ENCODE measurements at places on chromosomes 5 and 9. TPM values are rescaled to one million over a fixed set of nuclear protein-coding genes. Genes with fewer than 3 reads are reported as not detected.

GRCh38 chr9:6134661-6135180 lies 80.9 kb upstream of the IL33 start:
- no peak for DNase-seq

- DNase-seq: no peak
Observed at GRCh38 chr9:112755016-112755427, 4.5 kb downstream of the SNX30 start.

TERT gene
- not detected for total RNA-seq

DNA sequence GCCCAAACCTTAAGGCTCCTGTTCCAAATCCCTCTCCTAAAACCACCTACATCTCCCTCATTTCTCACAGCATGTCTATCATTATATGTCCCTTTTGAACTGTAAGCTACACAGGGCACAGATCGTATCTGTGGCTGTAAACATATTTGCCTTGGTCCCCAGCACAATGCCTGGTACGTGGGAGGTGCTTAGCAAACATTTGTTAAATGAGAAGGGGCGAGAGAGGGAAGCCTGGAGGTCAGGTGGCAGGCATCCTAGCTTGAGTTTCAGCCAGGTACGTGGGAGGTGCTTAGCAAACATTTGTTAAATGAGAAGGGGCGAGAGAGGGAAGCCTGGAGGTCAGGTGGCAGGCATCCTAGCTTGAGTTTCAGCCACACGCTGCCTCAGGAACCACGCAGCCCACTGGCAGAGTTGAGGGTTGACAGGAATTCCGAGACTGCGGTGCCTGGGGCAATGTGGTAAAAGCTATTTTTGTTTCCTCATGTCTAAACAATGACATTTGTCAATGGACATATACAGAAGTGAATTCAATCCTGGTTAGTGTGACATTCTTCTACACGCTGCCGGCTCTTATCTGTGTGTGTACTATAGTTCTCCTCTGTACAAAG lies 113.6 kb downstream of the EFNA5 start:
- DNase-seq: peak; percentile 44

DNA sequence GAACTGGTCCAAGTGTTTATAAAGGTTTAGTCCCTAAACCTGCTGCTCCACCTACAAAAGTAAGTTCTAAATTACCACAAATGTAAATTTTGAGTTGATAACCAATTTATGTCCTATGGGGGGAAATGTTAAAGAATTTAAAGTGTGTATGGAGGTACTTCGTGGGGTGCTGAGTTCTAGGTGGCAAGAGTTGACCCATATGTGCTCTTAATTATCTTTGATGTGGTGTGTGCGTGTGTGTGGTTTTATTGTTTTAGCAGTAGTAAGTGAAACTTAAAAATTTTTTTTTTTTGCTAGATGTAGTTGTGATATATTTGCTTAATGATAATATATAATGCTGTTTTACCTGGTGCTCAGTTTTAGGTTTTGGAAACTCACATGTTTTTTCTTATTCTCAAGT lies 72.6 kb downstream of the GPBP1 start:
- no peak for DNase-seq

- DNase-seq: no peak
Observed at GRCh38 chr9:122076117-122076516, 17.0 kb downstream of the TTLL11 start.

GRCh38 chr5:67897431-67897830 lies 318.1 kb upstream of the PIK3R1 start:
- DNase-seq: no peak

IL7R gene
- total RNA-seq: 47.6 TPM

GRCh38 chr9:18604767-18605730 lies 131.1 kb downstream of the ADAMTSL1 start:
- no peak for DNase-seq

GRCh38 chr9:27856054-27856453 lies 282.8 kb upstream of the C9orf72 start:
- DNase-seq: no peak

DNA sequence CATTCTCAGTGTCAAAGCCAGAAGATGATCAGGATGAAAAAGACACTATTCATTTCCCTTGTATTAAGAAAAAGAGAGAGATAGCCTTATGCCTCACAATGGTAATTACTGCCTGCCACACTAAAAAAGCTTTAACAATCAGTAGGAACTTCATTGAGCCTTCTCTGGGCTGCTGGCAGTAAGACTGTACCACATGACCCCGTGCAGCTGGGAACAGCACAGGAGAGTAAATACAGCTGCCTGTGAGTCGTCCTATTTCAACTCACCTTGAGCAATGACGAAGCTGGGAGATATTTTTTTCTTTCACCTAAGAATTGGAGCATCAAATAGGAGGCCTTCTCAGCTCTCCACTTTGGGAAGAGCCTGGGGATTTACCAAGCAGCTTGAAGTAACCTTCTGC lies 316.3 kb downstream of the GABRB2 start:
- DNase-seq: peak; percentile 17

GRCh38 chr9:92558612-92559374 lies 23.0 kb upstream of the ECM2 start:
- no peak for DNase-seq

PCDHA1 gene
- total RNA-seq: not detected

RRAGA gene
- total RNA-seq: 83.9 TPM

DNA sequence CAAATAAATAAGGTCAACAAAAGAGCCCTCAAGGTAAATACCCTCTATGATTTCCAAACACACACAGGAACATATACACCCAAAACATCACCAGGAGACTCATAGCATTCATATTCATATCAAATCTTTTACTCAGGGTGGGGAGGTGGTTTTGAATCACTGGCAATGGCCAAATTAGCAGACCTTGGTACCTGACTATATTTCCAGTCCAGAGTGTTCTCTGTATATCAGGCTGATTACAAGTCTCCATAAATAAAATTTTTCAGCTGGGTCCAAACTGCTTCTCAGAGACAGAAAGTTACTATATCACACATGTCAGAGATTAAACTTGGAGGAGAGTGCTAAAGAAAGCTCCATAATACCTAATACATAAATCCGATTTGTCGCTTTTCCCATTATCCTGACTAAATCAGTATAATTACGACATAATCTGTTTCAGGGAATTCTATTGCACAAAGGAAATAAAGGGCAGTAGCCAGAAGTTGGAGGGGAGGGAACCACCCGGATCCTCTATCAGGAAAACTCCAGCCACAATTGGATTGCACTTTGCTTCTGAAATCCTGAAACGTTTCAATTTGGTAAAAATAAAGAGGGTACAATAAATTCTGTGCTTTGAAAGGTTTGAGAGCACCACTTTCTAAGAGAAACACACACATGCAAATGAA lies 7.0 kb upstream of the GOLGA1 start:
- no peak for DNase-seq

PTPRD gene
- 145 TPM for total RNA-seq

FXN gene
- 13.5 TPM for total RNA-seq

GABRA6 gene
- not detected for total RNA-seq

DNA sequence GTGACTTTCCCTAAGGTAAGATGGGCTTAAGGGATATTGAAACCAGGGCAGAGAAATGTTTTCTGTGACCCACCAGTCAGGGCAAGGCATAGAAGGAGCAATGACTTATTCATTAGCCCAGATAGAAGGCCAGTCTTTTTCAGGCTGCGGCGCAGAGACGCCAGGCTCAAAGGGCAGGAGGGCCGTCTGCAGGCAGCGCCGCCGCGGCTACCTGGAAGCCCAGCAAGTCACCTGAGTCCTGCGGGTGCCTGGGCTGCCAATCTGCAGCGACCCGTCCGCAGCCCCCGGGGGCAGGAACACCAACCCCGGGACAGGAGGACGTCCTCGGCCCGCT lies 322 bp upstream of the SH3GL2 start:
- DNase-seq: no peak

GRCh38 chr9:129624168-129624759 lies 1.7 kb upstream of the NTMT1 start:
- DNase-seq: peak; percentile 55

IL3 gene
- total RNA-seq: not detected

GRCh38 chr9:78697618-78698017 lies 400.7 kb downstream of the PSAT1 start:
- DNase-seq: no peak

PCDHGB4 gene
- total RNA-seq: 12.1 TPM

GRCh38 chr5:172553903-172554302 lies 87.2 kb upstream of the NEURL1B start:
- DNase-seq: no peak

GRCh38 chr5:75034137-75034739 lies 18.1 kb downstream of the GCNT4 start:
- no peak for DNase-seq

DNA sequence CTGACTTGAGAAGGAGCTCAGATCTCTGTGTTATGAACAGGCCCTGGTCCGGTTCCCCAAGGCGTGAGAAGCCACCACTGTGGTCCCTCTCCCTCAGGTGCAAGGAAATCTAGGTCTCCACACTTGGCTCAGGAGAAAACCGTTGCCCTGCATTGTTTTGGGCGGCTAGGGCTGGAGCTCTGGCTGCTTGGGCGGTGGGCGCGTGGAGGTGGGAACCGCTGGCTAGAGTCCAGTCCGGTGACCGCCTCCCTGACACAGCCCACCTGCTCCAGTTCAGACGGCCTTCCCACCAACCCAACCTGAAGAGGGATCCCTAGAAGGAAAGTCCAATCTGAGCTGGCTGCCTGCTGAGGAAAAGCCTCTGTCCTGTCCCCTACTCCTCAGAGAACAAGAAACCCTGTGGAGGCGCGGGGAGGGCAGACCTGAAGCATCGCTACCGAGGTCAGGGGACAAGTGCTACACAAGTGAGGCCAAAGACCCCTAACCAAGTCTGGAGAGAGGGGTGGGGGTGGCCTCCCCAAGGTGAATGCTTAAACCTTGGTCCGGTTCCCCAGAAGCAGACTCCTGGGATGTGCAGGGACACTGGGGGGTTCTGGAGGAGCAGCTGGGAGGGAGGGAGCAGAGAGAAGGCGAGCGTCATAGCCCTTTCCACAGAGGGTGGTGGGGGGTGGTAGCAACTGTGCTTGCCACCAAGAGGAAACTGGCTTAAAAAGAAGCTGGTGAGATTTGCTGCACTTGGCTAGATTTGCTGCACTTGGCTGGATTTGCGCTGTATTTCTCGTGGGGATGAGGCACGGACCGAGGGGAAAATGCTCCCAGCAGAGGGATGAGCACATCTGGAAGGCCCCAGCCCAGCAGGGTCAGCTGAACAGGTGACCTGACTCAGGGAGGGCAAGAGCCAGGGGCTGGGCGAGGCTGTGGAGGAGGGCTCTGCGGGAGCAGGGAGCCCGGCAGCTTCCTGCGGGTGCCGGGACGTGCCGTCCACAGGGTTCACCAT lies 65.2 kb downstream of the RAPGEF1 start:
- DNase-seq: no peak

GRCh38 chr9:14054096-14054495 lies 259.8 kb downstream of the NFIB start:
- DNase-seq: peak; percentile 26

CCDC192 gene
- total RNA-seq: 0.40 TPM

GRCh38 chr5:92730486-92730885 lies 850.5 kb downstream of the NR2F1-AS1 start:
- DNase-seq: no peak

DNA sequence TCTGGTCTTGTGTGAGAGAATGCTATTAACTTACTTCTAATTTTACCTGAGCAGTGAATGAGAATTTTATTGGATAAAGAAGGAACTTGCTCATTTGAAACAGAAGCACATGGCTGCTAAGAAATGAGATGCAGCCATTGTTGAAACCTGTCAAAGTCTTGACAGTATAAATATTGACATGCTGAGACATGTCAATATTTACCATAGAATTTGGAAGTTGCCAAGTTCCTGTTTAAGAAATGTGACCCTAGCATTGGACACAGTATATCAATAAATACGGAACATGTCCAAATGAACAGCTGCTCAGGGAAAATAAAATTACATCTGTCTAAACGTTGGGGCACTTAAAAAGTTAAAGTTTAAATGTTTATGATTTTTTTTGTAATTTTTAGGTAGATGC lies 7.8 kb downstream of the XRCC4 start:
- DNase-seq: no peak

FYB1 gene
- 33.9 TPM for total RNA-seq

DRD1 gene
- total RNA-seq: 1.5 TPM

- no peak for DNase-seq
Observed at GRCh38 chr5:33324667-33325307, 116.0 kb upstream of the TARS1 start.

- no peak for DNase-seq
Observed at GRCh38 chr5:154473581-154474283, 4.3 kb downstream of the HAND1 start.

PCDHB8 gene
- total RNA-seq: 2.1 TPM

GRCh38 chr9:4413856-4414255 lies 76.4 kb upstream of the SLC1A1 start:
- DNase-seq: no peak

GRCh38 chr9:5665059-5665458 lies 36.2 kb downstream of the RIC1 start:
- no peak for DNase-seq

DNA sequence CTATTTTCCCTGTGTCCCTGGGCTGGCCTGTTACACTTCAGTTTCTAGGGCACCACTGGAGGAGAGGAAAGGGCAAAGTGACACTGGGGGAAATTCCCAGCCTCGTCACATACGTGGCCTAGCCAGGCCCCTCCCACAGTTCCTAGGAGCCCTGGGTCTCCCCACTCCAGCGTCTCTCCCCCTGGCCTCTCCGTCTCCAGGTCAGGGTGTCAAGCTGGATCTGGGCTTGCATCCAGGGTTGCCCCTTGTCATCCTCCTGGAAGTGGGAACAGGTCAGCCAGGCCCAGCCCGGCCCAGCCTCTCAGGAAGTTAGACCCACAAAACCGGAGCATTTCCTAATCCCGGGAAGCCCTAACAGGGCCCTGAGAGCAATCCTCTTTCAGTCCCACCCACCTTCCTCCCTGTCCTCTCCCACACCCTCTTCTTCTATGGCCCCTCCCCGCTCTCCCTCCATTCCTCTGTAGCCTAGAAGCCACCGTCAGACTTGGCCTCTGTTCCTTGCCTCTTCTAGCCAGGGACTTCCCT lies 4.7 kb upstream of the TNIP1 start:
- DNase-seq: no peak

SLC46A2 gene
- 0.20 TPM for total RNA-seq

GRCh38 chr9:36847781-36848673 lies 186.0 kb downstream of the PAX5 start:
- no peak for DNase-seq

DNA sequence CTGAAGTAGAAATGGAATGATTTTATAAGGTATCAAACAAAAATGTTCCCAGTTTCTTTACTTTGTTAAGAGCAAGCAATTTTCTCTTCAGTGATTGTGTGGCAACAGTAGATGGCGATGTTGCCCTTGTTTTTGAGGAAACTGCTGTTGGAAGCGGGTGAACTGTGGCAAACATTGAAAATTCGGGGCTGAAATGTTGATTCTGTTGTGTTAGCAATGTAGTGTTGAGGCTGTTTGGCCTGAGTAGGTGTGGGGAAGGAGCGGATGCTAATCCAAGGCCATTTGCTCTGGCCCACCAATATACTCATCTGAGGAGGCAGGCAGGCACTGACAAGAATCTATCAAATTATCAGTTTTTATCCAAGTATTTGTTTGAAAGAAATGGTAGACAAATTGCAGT lies 129.8 kb downstream of the SLC12A2 start:
- peak; percentile 90 for DNase-seq

DNA sequence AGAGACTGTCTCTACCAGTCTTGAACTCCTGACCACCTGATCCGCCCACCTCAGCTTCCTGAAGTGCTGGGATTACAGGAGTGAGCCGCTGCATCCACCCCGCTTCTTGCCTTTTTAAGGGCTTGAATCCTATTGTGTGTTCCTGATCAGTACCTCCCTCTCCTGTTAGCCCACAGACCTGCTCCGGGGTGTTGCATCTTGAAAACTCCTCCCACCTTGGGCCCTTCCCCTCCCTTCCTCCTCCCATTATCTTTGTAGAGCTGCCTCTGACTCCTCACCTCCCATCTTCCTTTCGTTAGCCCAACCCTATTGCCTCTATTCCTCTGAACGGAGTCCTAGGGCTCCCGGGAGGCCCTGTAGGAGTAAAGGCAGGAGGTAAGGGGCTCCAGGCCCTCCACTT lies 48.5 kb upstream of the NEK6 start:
- no peak for DNase-seq

Measured in lung (tissue), 17 donors.